Mesothelial cell of epicardium (in vitro differentiated cells): ENCODE measurements at places on chromosomes 11 and 22. TPM values are rescaled to one million over a fixed set of nuclear protein-coding genes. Genes with fewer than 3 reads are reported as not detected.

DNA sequence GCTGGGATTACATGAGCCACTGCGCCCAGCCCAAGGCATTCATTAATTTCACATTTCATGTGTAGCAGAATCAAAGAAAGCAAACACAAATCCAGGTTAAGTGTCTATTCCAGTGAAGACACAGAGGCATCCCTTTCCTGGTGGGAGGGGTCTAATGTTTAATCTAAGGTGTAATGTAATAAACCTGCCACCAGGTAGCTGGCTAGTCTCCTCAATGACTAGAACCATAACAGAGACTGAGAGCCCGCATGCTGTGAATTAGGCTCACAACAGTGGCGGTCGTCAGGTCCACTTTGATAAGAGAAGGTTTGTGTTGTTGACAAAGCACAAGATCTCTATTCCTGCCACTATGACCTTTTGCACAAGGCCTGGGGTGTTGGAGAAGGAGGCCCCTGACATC lies 64.2 kb upstream of the ADA2 start:
- peaks cover 8% of the 10 kb centered on the region for H3K27me3 ChIP-seq
- DNase-seq, result no peak
- no peaks in the 10 kb centered on the region for H3K36me3 ChIP-seq
- H3K4me3 ChIP-seq, result no peak overlapping the region

DNA sequence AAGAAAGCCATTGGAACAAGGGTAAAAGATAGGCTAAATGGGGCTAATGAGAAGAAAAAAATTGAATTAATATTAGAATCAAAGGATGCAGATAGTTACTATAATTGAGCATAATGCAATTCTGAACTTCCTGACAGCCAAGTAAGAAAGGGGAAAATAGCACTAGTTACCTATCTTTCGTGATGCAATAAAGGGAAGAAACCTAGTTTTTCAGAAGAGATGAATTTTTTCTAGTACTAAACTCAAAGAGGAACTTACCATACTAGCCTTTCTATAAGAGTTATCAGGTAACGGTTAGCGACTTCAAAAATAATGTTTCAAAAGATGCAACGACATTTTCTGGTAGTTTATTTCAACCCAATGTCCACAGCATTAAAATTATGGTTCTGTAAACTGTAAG lies 8.8 kb upstream of the WT1 start:
- peaks cover 58% of the 10 kb centered on the region for H3K27me3 ChIP-seq
- no peak overlapping the region for H3K4me3 ChIP-seq
- H3K4me1 ChIP-seq, result peaks cover 61% of the 10 kb centered on the region
- peaks cover 21% of the 10 kb centered on the region for H3K36me3 ChIP-seq
- no peak for DNase-seq
- peak overlapping the region; percentile 39 for H3K27ac ChIP-seq

- DNase-seq, result no peak
- H3K4me3 ChIP-seq, result no peak overlapping the region
These were observed 46.4 kb downstream of the IGLL5 start for GRCh38 chr22:22933807-22934542.

GRCh38 chr11:115501893-115502589 lies 2.2 kb downstream of the CADM1 start:
- no peak for DNase-seq
- H3K4me3 ChIP-seq, result no peak overlapping the region
- H3K27ac ChIP-seq, result no peak overlapping the region
- no peaks in the 10 kb centered on the region for H3K36me3 ChIP-seq
- H3K4me1 ChIP-seq, result peaks cover 22% of the 10 kb centered on the region
- H3K27me3 ChIP-seq, result peaks cover 5% of the 10 kb centered on the region

DNA sequence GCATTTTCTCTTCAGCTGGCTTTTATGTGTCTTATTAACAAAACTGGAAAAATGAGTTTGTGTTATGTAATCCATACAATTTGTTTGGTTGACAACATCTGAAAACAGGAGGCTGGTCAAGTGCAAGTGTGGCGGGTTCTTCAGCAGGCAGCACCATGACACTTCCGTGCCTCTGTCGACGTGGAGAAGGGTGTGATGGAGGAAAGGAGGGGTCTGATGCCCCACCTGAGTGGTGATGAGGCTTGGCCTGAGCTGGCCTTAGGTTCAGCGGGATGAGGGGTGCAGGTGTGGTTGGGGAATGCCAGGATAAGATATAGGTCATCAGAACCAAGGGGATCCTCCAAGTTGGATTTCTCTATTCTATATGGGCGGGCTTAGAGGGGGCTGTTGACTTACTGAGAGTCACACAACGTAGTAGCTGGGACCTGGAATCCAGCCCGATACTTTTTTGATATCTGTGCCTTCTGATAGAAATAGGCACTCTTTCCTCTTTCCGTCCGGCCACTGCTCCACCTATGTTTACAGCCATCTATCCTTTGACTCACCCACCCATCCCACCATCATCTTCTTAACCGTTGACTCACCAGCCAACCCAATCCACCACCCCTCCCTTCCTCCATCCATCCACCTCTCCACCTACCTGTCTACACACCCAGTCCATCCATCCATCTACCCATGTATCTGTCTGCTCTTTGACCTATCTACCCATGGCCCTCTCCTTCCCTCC lies 29.0 kb downstream of the SHANK3 start:
- DNase-seq, result no peak
- H3K27me3 ChIP-seq, result peaks cover 4% of the 10 kb centered on the region
- no peak overlapping the region for H3K27ac ChIP-seq
- peaks cover 7% of the 10 kb centered on the region for H3K36me3 ChIP-seq
- no peak overlapping the region for H3K4me3 ChIP-seq

OTOG gene
- total RNA-seq, result 1.2 to 2.8 TPM (median 1.8 TPM) in 3 replicates

- H3K4me3 ChIP-seq, result no peak overlapping the region
- no peaks in the 10 kb centered on the region for H3K36me3 ChIP-seq
- DNase-seq, result no peak
- H3K27me3 ChIP-seq, result peaks cover 1% of the 10 kb centered on the region
- H3K4me1 ChIP-seq, result peaks cover 2% of the 10 kb centered on the region
- no peak overlapping the region for H3K27ac ChIP-seq
These were observed 112.0 kb upstream of the ARHGAP42 start for GRCh38 chr11:100574894-100575769.

- H3K27me3 ChIP-seq, result no peaks in the 10 kb centered on the region
- peak overlapping the region; percentile 77 for H3K4me3 ChIP-seq
- DNase-seq, result no peak
- H3K36me3 ChIP-seq, result peaks cover 9% of the 10 kb centered on the region
These were observed 6.3 kb downstream of the ARHGEF17 start for GRCh38 chr11:73314117-73314961.

GRCh38 chr22:28442264-28442710 lies 237.4 kb downstream of the TTC28 start:
- H3K4me3 ChIP-seq, result peak overlapping the region; percentile 90
- H3K27me3 ChIP-seq, result no peaks in the 10 kb centered on the region
- H3K36me3 ChIP-seq, result no peaks in the 10 kb centered on the region
- DNase-seq, result peak; percentile 81
- peak overlapping the region; percentile 93 for H3K27ac ChIP-seq

SCGB1C1 gene
- not detected in 3 replicates for total RNA-seq

GRCh38 chr11:57588046-57588710 lies 9.3 kb upstream of the SERPING1 start:
- no peak overlapping the region for H3K27ac ChIP-seq
- H3K4me3 ChIP-seq, result no peak overlapping the region
- H3K27me3 ChIP-seq, result no peaks in the 10 kb centered on the region
- DNase-seq, result no peak
- H3K36me3 ChIP-seq, result no peaks in the 10 kb centered on the region
- peaks cover 11% of the 10 kb centered on the region for H3K4me1 ChIP-seq

- no peaks in the 10 kb centered on the region for H3K36me3 ChIP-seq
- DNase-seq, result no peak
- no peak overlapping the region for H3K4me3 ChIP-seq
- no peak overlapping the region for H3K27ac ChIP-seq
- H3K27me3 ChIP-seq, result peaks cover 45% of the 10 kb centered on the region
These were observed 13.5 kb downstream of the KCNQ1 start for GRCh38 chr11:2458321-2458720.

XKR3 gene
- total RNA-seq, result not detected in 3 replicates

MPPED1 gene
- 0.76 to 1.2 TPM (median 0.86 TPM) in 3 replicates for total RNA-seq

FOLR2 gene
- not detected in 3 replicates for total RNA-seq

MYBPC3 gene
- total RNA-seq, result not detected in 3 replicates

- no peaks in the 10 kb centered on the region for H3K36me3 ChIP-seq
- peaks cover 27% of the 10 kb centered on the region for H3K4me1 ChIP-seq
- no peak for DNase-seq
These were observed 1.1 kb upstream of the CAVIN3 start for GRCh38 chr11:6321356-6321755.

- DNase-seq, result no peak
- peaks cover 10% of the 10 kb centered on the region for H3K36me3 ChIP-seq
- H3K4me3 ChIP-seq, result no peak overlapping the region
- no peaks in the 10 kb centered on the region for H3K27me3 ChIP-seq
- H3K27ac ChIP-seq, result peak overlapping the region; percentile 88
These were observed 361.8 kb downstream of the TENM4 start for GRCh38 chr11:79078999-79079398.

GRCh38 chr11:14619603-14620531 lies 23.7 kb upstream of the PDE3B start:
- no peaks in the 10 kb centered on the region for H3K27me3 ChIP-seq
- H3K36me3 ChIP-seq, result no peaks in the 10 kb centered on the region
- H3K4me3 ChIP-seq, result no peak overlapping the region
- DNase-seq, result no peak
- no peak overlapping the region for H3K27ac ChIP-seq

B3GAT1 gene
- 1.4 to 1.5 TPM (median 1.5 TPM) in 3 replicates for total RNA-seq

OR8G1 gene
- not detected in 3 replicates for total RNA-seq

ROBO4 gene
- not detected in 3 replicates for total RNA-seq

DNA sequence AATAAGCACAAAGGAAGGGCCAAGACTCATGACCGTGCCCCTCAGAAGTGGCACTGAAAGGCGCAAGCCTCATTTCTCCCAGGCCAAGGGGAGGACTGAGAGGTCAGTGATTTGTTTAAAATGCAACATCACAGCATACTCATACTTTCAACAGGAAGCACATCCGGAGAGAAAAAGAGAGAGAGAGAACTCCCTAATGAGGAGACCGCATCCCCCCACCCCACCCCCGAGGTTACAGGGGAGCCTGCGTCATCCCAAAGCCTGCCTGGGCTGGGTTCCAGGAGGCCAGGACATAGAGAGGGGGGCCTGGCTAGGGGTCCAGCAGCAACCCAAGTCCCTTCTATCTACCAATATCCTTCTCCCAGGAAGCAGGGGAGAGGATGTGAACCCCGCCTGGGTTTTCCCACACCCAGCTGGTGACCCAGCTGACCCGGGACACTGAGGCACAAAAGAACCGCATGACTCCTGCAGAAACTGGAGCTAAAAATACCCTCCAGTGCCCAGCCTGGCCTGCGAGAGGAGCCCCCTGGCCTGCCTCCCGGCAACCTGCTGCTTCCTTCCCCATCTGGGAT lies 3.8 kb downstream of the CSNK1E start:
- H3K27ac ChIP-seq, result peak overlapping the region; percentile 99
- peak; percentile 65 for DNase-seq
- peak overlapping the region; percentile 91 for H3K4me3 ChIP-seq
- H3K36me3 ChIP-seq, result peaks cover 6% of the 10 kb centered on the region

DNA sequence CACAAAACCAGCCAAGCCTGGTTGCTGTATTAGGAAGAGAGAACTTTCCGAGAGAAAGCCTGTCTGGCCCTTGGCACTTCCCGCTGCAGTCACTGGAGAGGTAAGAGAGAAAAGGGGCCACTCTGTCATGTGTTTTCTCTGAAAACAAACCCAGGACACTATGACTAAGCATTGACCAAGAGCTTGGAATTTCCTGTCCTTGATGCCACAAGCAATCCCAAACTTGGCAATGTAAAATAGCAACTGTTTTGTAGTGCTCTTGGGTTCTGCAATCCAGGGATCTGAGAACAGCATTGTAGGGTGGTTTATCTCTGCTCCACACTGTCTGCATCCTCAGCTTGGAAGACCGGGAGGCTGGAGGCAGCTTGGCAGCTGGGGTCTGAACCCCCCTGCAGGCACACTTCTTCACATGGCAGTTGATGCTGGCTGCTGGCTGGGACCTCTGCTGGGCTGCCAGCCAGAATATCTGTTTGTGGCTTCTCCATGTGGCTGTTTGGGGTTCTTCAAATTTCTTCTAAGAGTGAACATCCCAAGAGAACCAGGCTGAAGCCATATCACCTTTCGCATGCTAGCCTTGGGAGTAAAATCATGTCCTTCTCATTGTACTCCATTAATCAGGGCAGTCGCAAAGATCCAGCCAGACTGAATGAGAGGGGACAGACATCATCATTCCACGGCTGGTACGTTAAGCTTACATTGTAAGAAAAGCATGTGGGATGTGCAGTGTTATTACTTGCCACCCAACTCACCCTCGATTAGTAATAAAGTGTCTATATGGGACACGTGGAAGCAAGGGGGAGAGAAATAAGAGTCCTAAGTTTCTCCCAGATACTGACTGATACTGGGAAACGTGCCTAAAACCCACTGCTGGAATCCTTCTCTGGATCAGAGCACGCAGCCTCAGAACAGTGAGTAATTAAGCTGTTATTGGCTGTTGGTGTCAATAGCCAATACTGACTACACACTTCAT lies 537.4 kb upstream of the B3GAT1 start:
- H3K27me3 ChIP-seq, result no peaks in the 10 kb centered on the region
- no peak overlapping the region for H3K4me3 ChIP-seq
- peaks cover 20% of the 10 kb centered on the region for H3K4me1 ChIP-seq
- no peak for DNase-seq
- no peaks in the 10 kb centered on the region for H3K36me3 ChIP-seq

DNA sequence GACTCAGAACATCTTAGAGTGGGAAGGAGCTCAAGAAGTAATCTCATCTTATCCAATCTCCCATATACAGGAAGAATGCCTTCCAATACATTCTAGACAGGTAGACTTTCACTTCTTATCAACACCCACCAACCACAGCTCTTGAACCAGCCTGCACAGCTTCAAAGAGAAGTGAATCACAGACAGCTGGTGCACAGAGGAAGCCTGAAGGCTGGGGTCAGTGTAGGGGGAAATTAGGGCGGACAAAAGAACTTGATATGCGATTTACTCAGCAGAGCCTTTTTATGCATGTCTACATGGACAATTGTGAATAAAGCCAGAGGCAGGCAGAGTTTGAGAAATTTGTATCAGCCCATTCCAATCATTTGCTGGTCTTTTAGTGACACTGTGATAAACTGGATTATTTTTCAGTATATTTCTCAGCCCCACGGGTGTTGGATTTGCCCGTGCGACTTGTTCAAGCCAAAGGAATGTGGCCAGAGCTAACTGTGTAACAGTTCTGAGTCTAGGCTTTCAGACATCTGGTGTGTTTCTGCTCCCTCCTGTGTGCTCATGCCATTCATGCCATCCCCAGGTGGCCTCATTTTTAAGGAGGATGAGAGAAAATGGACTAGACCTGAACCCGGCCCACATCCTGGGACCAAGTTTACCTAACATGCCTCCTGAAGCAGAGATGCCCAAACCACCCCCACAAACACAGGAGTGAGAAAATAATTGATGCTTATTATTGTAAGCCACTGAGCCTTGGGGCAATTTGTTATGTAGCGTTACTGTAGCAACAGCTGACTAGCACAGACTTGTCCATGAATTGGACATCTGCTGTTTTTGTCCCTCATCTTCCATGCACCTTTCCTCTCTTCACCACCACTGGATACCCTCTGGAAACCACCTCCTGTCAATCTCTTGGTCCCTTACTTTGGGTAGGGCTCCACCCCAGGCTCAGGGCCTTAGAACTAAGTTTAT lies 137.5 kb upstream of the HSD17B12 start:
- DNase-seq, result no peak
- H3K4me3 ChIP-seq, result no peak overlapping the region
- peaks cover 38% of the 10 kb centered on the region for H3K27me3 ChIP-seq
- H3K27ac ChIP-seq, result no peak overlapping the region
- H3K4me1 ChIP-seq, result peaks cover 3% of the 10 kb centered on the region

KRTAP5-9 gene
- total RNA-seq, result 0.52 to 0.65 TPM (median 0.62 TPM) in 3 replicates

SLC43A1 gene
- 2.1 to 3.3 TPM (median 2.8 TPM) in 3 replicates for total RNA-seq

GRCh38 chr11:71240865-71241691 lies 11.3 kb downstream of the SHANK2 start:
- no peaks in the 10 kb centered on the region for H3K36me3 ChIP-seq
- peak overlapping the region; percentile 44 for H3K27ac ChIP-seq
- H3K4me1 ChIP-seq, result peaks cover 26% of the 10 kb centered on the region
- H3K27me3 ChIP-seq, result peaks cover 3% of the 10 kb centered on the region
- H3K4me3 ChIP-seq, result peak overlapping the region; percentile 5
- DNase-seq, result no peak
